ENCODE measurements at places on chromosomes 3 and 15.

- DNase-seq, result no peak
These were observed 31.3 kb downstream of the LRRC28 start for GRCh38 chr15:99282586-99282985.

- DNase-seq, result no peak
These were observed 10.5 kb downstream of the ACOX2 start for GRCh38 chr3:58526515-58526957.

DNA sequence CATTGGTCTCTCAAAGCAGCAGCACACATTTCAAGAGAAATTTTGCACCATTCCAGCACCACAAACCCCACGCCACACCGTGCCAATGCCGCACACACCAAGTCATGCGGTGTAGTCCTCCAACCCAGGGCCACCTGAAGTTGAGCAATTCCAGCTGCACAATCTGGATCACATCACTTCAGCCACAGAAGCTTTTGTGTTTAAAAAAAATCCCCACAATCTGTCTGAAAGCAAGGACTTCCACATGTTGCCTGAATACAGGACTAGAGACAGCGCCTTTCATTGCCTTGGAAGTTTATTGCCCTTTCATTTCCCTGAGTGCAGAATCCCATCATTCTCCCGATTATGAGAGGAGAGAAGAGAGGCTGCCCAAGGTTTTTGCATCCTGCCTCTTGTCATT, 175.6 kb upstream of the BCL6 start:
- no peak for DNase-seq

DNA sequence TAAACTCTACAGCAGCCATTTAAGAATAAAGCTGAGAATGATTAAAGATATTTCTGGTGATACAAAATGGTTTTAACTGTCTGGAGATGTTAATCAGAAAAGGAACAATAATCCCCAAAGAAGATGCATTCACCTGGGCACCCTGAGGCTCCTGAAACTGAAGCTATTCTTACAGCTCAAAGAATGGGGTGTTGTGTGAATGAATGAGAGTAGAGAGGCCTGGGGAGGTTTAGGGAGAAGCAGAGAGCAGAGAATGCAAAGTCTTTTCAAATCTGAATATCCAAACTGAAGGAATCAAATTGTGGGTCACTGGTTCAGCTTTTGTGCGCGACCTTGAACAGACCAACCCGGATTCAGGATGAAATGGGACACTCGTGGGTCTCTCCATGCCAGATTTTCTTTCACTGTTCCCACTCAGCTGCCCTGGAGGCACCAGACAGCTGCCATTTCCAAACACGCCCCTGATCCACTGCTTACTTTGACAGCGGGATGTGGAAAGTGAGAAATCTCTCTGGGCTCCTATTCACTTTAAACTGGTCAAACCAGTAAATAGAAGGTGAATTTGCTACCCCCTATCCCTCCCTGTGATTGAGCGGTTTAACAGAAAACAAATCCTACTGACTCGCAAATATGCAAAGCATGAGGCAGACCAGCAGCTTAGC, 485.5 kb upstream of the THBS1 start:
- no peak for DNase-seq

GRCh38 chr15:63319065-63319464, 41.7 kb downstream of the APH1B start:
- DNase-seq, result no peak

- DNase-seq, result no peak
These were observed 32.6 kb downstream of the RFX7 start for GRCh38 chr15:56211064-56211463.

- DNase-seq, result no peak
These were observed 51.0 kb upstream of the ATP1B3 start for GRCh38 chr3:141825216-141826011.

GRCh38 chr15:52680761-52681160, 1.6 kb upstream of the ATOSA start:
- DNase-seq, result no peak

Measured in DMS79 treated with DMSO at 0.1 percent for 48 hours (cell line).